ENCODE measurements at places on chromosomes 11 and 22. TPM values are rescaled to one million over a fixed set of nuclear protein-coding genes. Genes with fewer than 3 reads are reported as not detected.

- DNase-seq, result peak; percentile 39
Observed at GRCh38 chr11:110435780-110436717, 6.3 kb downstream of the FDX1 start.

DNA sequence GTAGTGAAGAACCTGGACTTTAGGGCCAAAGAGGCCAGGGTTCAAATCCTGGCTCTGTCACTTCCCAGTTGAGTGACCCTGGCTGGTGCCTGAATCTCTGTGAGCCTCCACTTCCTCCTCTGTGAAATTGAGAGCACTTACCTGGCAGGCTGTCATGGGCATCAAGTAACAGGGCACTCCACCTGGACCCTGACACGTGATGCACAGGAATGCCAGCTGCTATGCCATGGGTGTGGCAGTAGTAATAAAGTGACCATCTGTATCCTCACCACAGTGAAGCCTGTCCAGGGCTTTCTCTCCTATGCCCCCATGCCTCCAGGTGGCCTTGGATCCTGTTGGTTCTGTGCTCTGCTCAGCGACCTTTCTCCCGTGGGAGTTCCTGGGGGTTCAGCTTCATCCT lies 29.8 kb upstream of the PPP6R3 start:
- no peak for DNase-seq

The PLAAT4 gene
- total RNA-seq, result 0.18 TPM

DNA sequence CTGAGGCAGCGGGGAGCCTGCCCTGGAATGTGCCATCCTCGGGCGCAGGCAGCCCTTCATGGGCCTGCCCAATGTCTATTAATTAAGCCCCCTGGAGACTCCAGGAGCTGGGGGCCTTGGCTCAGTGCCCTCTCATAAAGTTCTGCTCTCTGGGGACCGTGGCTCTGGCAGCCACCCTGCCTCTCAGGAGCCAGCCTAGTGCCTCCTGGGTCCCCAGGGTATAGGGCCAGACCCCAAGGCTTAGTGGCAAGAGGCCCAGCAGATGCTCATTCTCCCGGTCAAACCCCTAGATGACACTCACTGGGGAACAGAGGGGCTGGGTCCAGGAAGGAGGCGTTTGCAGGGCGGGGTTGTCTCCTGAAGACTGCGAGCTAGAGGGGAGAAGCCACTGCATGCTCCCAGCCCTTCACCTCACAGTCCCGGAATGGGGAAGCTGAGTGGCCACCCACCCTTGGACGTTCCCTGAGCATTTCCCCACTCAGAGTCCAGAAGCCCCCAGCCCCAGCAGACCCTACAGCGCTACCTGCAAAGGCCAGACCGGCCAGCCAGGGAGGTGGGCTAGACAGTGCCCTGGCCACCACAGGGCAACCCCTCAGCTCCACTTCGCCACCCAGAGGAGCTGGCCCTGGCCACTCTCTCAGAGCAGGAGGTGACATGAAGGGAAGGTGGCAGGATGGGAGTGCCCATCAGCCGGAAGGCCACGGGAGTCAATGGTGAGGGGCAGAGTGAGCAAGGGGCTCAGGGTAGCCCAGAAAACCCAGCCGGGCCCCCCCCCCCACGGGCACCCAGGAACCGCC lies 83.0 kb downstream of the CDKN1C start:
- DNase-seq, result no peak

DNA sequence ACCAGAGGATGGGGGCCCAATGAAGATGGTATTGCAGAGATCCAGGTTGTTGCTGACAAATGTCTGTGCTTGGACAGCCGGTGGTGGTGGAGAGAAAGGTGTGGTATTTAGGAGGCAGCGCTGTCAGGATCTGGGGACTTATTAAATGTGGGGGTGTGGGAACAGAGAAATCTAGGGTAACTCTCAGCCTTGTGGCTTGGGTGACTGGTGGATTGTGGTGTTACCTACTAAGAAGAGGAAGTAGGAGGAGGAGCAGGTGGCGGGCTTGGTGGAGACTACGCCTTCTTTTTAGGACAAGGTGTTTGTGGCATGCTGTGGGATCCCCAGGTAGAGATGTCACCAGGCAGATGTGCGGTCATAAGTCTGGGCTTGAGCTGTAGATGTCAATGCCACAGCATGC lies 144.0 kb downstream of the GRIK4 start:
- no peak for DNase-seq

DNA sequence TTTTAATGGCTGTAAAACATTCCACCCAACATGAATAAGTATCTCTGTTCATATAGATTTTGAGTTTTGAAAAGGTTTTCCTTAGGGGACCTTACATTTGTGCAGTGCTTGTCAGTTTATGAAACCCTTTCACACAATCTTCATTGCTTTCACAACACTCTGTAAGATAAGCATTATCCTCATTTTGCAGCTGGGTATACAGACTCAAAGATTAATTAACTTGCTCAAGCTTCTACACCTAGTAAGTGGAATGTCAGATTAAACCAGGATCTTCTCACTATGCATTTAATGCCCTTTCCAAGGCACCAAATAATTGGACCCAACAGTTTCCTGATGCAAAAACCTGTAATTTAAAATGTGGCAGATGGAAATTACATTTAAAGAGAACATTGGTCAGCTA lies 11.6 kb upstream of the GAB2 start:
- no peak for DNase-seq

DNA sequence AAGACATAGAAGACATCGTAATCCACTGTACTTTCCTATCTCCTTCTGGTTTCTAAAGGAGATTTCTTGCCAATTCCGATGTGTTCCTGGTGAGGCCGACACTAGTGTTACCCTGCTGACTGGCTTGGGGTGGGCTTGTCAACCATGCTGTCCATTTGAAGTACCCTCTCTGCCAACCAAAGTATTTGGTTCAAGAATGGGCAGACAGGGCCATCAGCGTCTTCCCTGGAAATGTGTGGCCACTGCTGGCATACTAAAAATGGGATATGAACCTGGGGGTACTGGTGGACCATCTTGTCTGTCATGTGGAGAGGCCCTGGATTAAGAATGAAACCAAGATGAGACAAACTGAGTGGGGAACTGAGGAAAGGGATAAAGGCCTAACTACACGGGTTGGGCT lies 1.8 kb upstream of the VSTM5 start:
- no peak for DNase-seq

DNA sequence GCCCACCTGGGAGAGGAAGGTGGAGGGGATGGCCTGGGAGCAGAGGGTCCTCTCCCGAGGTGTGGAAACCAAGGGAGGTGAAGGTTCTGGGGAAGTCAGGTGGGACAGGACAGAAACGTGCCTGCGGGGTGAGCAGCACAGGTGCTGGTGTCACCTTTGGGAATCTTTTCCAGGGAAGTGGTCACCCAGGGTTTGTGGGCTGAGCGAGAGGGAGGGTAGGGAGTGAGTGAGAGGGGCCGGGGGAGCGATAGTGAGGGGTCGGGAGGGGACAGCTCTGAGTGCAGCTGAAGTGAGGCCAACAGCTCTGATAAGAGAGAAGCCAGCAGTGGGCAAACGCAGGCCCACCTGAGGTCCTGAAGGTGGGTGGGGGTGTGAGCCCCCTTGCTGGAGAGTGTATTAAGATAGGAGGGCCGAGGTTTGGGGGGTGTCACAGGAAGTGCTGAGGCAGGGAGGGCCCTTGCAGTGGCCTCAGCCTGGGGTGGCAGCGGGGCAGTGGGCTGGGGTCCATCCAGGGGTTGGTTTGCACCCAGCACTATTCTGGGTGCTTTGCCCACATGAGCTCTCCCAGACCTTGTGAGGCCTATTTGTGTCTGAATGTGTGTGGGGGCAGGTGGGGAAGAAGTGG lies 1.6 kb upstream of the SHANK3 start:
- DNase-seq, result no peak

DNA sequence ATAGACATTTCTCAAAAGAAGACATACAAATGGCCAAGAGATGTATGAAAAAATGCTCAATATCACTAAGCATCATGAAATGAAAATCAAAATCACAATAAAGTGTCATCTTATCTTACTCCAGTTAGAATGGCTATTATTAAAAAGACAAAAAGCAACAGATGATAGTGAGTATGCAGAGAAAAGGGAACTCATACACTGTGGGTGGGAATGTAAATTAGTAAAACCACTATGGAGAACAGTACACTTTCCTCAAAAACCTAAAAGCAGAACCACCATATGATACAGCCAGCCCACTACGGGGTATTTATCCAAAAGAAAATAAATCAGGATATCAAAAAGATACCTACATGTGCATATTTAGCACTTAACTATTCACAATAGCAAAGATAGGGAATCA lies 700.0 kb upstream of the ANO5 start:
- no peak for DNase-seq

DNA sequence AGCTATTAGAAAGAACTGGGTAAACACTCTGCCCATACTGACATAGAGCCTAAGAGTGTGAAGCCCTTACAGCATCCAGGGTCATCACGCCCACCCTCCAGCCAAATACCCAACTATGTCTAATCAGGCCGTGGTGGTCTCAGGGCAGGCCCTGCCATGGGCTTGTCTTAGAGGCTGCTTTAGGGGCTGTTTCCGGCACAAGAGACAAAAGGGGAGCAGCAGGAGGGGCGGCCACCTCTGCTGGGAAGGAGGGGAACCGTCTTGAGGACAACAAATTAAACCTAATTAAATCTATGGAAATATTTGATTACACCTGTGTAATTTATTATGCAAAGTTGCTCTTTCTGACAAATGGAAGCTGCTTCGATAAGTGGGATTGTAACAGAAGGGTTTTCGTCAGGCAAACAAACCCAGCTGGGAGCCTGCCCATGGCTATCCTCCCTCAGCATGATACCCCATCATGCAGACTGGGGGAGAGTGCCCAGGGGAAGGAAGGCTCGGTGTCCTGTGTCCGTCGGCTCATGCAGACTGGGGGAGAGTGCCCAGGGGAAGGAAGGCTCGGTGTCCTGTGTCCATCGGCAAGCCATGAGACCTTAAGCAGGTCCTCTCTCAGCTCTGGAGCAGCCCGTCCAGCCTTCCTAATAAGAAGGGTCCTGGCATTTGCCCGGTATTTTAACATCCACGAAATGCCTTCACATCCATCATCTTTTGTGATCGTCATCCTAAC lies 163.6 kb upstream of the B3GAT1 start:
- no peak for DNase-seq

- DNase-seq, result peak; percentile 46
Observed at GRCh38 chr22:37566903-37567798, 6.9 kb downstream of the CDC42EP1 start.

DNA sequence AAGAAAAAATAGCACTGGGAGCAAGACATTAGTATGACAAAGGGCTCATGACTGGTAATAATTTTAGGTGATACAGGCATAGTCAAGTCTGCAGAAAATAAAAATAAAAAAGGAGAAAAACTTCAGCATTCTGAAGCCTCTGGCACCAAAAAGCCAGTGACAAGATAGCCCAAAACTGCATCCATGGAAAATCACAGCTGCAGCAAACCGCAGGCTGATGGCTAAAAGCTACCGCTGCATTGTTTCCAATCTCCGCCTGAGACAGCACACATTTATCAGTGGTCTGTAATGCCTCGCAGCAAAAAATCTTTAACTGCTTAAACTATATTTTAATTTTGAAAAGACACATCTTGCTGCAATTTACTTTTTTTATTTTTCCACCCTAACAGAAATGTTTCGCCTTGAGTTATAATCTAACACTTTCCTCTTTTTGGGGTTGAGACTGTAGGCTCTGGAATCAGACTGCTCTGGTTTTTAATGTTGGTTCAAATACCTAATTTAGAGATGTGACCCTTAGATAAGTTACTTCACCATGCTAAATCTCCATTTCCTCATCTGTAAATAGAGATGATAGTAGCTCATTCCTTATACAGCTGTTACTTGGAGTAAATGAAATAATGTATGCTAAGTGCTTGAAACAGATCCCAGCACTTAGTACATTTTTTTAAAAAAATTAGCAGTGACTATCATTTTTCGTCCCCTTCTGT lies 42.0 kb upstream of the FIBIN start:
- no peak for DNase-seq

DNA sequence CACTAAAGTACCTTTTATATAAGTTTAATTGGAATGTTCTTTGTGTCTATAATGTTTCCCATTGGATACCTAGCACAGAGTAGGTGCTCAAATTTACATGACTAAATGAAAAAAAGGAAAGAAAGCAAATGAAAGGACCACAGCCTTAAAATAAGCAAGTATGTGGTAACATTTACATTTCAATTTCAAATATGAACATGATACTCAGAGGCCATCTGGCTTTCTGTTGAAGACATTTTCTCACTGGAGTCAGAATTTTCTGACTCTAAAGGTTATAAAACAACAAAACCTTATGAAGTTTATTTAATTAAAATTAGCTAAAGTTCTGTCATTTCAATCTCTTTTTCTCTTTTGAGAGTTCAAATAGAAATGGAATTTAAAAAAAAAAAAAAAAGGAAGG lies 904 bp upstream of the ANGPTL5 start:
- DNase-seq, result no peak

The OR5A2 gene
- not detected for total RNA-seq

The CRYBB3 gene
- not detected for total RNA-seq

GRCh38 chr11:134530636-134531326 lies 118.7 kb upstream of the B3GAT1 start:
- DNase-seq, result no peak

DNA sequence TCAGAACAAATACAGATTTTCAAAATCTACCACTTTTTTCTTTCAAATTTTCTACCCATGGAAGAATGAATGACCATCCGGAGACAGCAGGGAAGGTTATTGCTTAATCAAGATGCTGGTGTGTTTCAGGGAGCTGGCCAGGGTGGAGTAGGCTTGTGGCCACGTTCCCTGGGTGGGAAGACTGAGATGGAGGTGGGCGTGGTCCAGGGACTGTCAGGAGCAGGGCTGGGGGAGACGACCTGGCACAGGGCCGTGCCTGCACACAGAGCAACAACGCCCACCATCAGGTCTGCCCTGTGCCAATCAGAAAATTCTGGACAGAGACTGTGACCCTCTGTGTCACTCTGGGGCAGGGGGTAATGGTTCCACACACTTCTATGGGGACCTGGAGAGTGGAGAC lies 7.1 kb upstream of the APOBEC3H start:
- DNase-seq, result no peak

DNA sequence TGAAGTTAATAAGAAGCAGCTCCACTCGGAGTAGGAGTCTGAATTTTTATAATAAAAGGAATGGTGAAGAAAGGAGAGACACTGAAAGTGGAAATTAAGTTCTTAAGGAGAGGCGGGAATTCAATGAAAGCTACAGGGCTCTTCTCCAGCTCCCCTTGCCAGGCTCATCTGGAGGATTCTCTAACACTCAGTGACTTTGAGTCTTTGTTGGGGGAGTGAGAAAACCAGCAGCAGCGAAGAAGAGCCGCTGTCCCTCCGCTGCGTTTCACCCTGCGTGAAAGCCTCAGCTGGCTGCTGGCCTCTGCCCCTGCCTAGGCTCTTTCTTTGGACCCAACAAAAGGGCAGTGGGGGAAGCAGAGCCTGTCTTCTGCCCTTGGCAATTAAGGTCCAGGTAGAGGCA lies 113.0 kb downstream of the NTM start:
- no peak for DNase-seq

GRCh38 chr11:120305286-120305685 lies 19.8 kb upstream of the TLCD5 start:
- no peak for DNase-seq

- DNase-seq, result no peak
Observed at GRCh38 chr11:17395978-17396377, 7.5 kb upstream of the KCNJ11 start.

The OR52A1 gene
- not detected for total RNA-seq
